Large intestine (tissue), 12 donors: ENCODE measurements at places on chromosomes 7 and 10. TPM values are rescaled to one million over a fixed set of nuclear protein-coding genes. Genes with fewer than 3 reads are reported as not detected.
A peak's percentile ranks its signal among the peaks of the same experiment; 100 is the strongest.

GRCh38 chr7:88200789-88201188, 19.0 kb downstream of the SRI start:
- no peak for DNase-seq

DNA sequence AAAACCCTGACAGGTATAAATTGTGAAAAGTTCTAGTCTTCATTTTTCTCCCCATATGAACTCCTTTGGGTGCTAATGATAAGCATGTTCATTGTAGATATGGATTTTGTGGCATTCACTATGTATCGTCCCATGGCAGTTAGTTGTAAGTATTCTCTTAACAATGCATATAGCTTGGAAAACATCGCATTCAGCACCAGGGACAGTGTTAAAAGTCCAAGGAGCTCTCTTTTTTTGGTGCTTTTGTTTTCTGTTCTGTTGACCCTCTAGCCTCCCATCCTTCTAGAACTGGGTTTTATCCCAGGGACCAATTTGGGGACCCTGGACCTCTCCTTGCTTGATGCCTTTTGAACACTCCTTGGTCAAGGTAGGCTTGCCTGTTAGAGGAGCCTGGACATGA, 37.7 kb downstream of the INSYN2A start:
- DNase-seq, result no peak

- no peak for DNase-seq
These were observed 184.3 kb upstream of the ITGB1 start for GRCh38 chr10:33142295-33142694.

The OR6B1 gene
- polyA plus RNA-seq, result not detected

GRCh38 chr10:111281516-111281915, 204.7 kb downstream of the ADRA2A start:
- DNase-seq, result no peak

The TMEM213 gene
- polyA plus RNA-seq, result 0.01 TPM

GRCh38 chr7:87223666-87224065, 4.1 kb upstream of the TMEM243 start:
- no peak for DNase-seq

The NODAL gene
- 0.33 TPM for polyA plus RNA-seq

The SBDS gene
- polyA plus RNA-seq, result 103 TPM

DNA sequence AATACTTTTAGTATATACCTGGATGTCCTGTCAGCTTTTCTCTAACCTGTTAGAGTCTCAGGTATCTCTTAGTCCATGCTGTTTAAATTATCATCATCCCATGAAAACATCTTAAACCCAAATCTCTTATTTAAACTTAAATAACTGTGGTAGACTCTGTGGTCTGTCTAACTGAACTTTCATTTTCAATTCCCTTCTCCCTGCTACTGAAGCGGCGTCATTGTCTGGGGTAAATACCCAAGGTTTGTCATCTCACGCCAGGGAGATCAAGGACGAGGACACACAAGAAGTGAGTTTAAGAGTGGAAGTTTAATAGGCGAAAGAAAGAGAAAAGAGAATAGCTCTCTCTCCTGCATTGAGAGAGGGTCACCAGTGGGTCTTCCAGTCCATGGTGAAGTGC, 804.4 kb upstream of the CELF2 start:
- no peak for DNase-seq

DNA sequence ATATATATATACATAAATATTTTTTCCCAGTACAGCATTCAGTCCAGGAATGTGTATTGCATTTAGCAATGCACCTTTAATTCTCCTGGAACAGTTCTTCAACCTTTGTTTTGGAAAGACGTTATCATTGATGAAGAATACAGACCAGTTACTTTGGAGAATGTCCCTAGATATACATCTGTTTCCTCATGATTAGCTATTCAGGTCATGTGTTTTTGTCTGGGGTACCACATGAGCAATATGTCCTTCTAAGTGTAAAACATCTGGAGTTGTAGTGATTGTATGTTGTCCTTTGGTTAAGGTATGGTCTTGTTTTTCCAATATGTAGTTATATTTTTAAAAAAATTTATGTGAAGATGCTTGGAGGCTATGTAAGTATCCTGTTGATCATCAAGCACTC, 10.2 kb downstream of the BZW2 start:
- DNase-seq, result no peak

The PON1 gene
- 2.3 TPM for polyA plus RNA-seq

GRCh38 chr10:131063311-131063710, 248.2 kb downstream of the TCERG1L start:
- no peak for DNase-seq

The DPYSL4 gene
- polyA plus RNA-seq, result 4.6 TPM

DNA sequence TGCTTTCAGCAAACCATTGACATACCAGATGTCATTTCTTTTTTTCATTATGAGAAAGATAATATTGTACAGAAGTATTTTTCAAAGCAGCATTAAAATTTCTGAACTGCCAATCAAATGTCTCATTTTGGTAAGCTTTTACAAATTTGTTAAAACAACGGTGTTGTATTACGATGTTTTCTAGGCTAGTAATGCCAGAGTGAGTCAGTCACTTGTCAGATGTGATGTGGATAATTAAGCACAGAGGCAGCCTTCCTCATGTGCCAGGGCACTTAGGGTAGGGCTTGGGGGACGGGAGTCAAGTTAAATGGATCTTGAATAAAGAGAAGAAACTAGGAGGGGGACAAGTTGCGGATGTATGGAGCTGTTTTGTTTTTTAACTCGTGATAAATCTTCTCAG, 10.1 kb downstream of the PSTK start:
- DNase-seq, result no peak

- DNase-seq, result peak; percentile 64
These were observed 874 bp downstream of the BAIAP2L1 start for GRCh38 chr7:98399890-98400541.

DNA sequence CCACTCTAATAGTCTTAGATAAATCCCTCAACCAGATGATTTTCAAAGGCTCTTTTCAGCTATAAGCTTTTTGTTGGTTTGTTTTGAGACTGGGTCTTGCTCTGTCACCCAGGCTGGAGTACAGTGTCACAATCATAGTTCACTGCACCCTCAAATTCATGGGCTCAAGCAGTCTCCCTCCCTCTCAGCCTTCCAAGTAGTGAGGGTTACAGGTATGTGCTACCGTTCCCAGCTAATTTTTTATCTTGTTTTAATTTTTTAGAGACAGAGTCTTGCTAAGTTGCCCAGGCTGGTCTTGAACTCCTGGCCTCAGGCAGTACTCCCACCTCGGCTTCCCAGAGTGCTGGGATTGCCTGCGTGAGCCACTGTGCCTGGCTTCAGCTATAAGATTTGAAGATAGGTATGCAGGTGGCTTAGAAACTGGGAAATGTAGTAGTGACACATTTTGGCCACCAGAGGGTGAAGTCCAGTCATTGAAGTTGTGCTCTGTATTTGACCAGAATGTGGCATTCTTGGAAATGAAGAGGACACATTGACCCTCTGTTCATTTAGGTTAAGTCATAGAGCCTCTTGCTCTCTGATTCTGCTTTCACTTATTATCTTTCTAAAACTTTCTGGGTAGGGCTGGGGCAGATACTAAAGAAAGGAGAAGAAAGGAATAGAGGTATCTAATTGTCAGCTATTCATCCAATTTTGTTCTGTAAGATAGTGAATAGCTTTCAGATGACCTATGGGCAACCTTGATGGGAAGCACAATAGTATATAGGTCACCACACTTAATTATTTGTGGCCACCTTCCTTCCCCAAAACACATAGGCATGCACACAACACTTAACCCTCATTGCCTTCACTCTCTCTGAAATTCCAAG, 36.0 kb downstream of the R3HCC1L start:
- peak; percentile 36 for DNase-seq

- DNase-seq, result peak; percentile 69
These were observed 3.5 kb downstream of the CTBP2 start for GRCh38 chr10:125156739-125157480.

The SLC18A3 gene
- polyA plus RNA-seq, result 3.5 TPM

The GATA3 gene
- polyA plus RNA-seq, result 0.84 TPM

GRCh38 chr10:66294538-66294937, 631.3 kb upstream of the LRRTM3 start:
- no peak for DNase-seq

DNA sequence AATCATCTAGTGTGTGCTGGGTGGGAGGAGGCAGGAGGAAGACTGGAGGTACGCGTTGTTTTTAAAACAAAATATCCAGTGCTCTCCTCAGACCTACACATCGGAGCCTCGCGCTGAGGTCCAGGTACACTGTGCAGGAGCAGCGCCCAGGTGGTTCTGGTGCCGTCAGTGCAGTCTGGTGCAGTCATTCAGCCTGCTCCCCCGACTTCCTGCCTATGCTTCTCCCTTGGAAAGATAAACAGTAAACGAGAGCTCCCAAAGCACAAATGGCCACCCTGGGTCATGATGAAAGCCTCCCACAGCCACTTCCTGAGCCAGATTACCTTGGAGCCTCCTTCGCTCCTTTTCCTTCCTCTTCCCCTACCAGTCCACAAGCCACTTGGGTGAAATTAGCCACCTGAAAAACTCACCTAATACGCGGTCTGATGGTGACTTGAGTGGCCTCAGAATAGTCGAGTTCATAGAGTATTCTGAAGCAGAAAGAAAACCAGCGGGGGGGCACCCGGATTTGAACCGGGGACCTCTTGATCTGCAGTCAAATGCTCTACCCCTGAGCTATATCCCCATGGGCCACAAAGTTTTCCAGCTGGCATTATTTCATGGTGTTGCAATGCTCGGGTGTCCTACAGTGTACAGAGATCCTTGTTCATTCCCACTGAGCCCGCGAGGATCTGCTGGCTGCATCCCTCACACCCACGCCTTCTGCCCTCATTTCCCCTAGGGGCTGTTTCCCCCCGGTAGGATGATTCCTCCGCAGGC, 82.5 kb downstream of the ZNF467 start:
- no peak for DNase-seq

The PALD1 gene
- polyA plus RNA-seq, result 6.1 TPM

The SUN3 gene
- polyA plus RNA-seq, result not detected

DNA sequence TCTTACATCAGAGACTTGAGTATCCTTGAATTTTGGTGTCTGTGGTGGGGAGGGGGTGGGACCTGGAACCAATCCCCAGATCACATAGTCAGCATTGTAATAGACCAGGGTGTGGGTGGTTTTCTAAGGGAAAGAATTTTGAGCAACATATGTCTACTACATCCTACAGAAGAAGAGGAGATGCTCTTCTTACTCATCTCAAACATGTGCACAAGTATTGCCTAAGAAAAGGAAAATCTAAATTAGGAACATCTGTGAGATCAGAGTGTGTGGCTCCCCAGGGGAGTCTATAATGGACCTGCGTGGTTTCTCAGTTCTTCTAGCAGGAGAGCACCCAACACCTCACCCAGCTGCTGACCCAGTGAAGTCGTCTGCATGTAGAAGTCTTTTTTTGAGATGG, 148.8 kb downstream of the CCDC3 start:
- DNase-seq, result no peak

DNA sequence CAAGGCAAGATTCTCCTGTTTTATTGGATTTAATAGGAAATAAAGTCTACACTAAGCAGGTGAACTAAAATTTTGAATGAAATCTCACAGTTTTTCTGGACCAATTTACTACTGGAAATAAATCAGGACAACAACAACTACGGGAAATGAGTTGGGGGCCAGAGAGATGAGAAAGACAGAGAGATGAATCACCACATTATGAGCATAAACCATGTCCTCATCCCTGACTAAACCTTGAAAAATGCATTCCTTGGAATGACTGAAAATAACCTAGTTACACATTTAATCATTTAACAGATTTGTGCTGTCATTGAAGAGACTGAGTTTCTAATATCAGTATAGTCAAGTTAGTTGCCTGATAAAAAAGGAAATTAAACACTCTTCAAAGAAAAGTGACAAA, 608.4 kb upstream of the KCND2 start:
- no peak for DNase-seq

The UBTD1 gene
- 4.1 TPM for polyA plus RNA-seq
